ENCODE measurements at places on chromosomes 6 and 20.

DNA sequence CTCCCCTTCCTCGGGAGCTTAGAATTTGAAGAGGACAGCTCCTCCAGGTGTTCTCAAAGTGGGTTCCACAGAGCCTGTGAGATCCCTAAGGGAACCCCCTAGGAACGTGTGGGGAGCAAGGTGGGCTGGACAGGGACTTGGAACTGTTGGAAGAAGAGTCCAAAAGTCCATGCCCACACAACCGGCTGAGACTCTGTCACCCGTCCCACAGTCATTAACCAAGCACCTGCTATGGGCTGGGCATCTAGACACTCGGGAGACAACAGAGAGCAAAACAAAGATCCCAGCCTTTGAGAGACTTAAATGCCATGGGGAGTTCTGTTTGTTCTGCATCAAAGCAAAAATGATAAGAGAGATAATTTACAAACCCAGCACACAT lies 51.9 kb upstream of the SAYSD1 start:
- no peak for DNase-seq

- DNase-seq = no peak
Observed at GRCh38 chr20:63534831-63535651, 2.1 kb downstream of the PTK6 start.

DNA sequence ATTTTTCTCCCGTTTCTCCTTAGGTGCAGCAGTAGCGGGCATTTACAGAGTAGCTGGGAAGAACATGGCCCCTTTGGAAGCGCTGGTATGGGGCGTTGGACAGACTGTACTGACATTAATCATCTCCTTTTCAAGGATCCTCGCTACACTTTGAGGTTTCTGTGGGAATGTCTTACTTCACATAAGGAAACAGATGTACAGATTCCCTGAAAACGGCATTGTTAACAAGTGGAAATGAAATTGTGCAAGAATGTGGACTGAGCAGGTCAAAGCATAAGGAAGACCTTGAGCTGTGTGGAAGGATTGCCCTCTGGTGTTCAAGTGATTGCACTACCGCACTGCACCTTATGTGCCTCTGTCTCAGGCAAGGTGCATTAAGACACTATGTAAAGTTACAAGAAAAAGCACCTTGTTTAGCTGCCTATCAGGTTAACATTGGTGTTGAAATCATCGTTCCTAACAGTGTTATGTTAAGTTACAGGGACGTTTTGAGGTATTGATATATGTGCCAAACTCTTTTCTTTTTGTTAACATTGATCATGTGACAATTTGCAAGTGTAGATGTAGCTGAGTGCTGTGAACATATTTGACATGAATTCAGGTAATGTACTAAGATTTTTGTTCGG lies 38.0 kb downstream of the TMEM170B start:
- DNase-seq = peak; percentile 40

DNA sequence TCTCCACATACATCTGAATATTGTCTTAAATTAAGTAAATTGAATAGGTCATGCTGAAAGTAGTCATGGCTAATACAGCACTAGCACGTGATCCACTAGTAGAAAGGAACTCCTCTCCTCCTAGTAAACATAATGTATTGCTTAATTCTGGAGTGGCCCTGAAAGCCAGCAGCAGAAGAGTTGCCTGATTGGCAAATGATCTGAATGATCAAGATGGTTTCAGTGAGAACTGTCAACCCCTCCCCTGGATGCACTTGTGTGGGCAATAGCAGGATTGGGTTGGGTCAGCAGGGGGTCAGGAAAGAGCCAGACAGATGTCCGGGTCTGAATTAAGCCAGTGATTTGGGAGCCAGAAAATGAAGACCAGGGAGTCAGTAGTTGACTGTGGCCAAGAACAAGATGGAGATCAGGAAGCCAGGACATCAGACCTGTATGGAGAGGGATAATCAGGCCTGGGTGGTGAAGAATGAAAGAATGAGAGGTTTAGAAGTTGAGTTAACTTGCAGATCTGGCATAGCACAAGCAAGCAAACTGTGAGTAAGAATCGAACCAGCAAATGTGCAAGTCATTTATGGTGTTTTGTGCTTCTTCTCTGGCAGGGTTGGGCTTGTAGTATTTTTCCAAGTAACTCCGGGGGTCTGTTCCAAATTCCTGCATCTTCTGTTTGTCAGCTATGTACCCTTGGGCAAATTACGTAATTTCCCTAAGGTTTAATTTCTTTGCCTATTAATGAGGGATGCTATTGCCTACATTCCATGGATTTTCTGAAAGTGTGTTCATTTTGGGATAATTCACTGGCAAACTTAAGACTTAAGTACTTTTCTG lies 304.9 kb downstream of the CD109 start:
- DNase-seq = no peak

DNA sequence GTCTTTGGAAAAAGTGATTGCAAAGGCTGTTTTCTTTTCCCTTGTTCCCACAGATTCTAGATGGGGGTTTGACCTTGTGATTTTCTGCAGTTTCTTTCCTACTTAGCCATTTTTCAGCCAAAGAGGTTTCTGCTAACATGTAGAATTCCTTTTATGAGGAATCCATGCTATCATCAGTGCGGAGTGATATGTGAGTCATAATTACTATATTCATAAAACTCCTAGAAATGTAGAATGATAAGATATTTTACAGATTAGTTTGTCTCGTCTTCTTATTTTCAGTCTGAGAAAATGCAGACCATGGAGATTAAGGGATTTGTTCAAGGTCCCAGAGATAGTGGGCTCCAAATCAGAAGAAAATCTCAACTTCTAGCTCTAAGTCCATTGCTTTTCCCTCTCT lies 98.6 kb downstream of the KCNQ5 start:
- no peak for DNase-seq

GRCh38 chr6:31689249-31690110 lies 8.6 kb upstream of the LY6G5C start:
- no peak for DNase-seq

DNA sequence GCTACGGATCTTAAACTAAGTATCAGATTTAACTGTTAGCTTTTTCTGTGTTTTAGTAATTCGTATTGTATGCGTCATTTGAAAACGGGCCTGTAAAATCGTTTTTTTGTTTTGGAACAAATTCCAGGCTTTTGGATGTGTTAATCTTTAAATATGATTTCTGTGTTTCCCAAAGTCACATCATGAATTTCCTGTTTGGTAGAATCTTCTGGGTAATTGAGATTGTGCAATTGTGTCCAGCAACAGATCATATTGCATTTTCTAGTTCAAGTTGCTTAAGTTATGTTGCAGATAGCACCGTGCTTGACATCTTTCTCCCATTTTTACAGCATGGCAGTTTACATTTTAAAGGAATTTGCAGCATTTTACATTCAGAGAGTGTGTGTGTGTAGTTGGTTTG lies 1.9 kb downstream of the MAPK14 start:
- DNase-seq = no peak

- DNase-seq = no peak
Observed at GRCh38 chr6:1617466-1618310, 8.0 kb downstream of the FOXC1 start.

DNA sequence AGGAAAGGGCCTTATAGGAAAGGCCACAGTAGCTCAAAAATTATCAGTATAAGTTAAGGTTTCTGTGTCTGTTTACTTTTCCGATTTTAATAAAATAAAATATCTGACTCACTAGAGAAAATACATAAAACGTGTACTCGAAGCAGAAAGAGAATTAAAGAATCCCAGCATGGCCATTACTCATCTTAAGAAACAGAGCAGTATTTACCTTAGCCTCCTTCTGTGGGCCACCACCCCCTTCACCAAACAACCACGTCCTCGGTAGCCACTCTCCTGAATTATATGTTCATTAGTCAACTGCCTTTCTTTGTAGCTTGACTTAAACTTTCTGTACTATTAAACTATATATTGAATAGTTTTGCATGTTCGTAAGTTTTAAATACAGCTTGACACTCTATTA lies 72.2 kb upstream of the SPTLC3 start:
- DNase-seq = no peak

DNA sequence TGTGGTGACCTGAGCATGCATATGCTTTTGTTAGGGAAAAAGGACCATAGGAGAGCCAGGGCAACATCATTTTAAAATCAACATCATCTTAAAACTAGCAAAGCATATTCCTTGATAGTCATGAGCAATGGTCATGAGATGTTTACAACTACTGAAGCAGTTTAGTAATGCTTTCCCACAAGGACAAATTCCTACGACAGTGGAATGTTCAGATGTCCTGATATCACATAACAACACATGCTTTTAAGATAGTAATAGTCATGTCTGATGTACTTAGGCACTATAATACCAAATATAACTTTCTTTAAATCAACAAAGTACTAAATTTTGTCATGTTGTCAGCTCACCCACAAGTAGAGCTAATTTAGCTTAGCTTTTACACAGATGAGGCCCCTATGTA lies 370.3 kb downstream of the HTR1B start:
- no peak for DNase-seq

- no peak for DNase-seq
Observed at GRCh38 chr20:57322476-57322875, 7.1 kb upstream of the SPO11 start.

DNA sequence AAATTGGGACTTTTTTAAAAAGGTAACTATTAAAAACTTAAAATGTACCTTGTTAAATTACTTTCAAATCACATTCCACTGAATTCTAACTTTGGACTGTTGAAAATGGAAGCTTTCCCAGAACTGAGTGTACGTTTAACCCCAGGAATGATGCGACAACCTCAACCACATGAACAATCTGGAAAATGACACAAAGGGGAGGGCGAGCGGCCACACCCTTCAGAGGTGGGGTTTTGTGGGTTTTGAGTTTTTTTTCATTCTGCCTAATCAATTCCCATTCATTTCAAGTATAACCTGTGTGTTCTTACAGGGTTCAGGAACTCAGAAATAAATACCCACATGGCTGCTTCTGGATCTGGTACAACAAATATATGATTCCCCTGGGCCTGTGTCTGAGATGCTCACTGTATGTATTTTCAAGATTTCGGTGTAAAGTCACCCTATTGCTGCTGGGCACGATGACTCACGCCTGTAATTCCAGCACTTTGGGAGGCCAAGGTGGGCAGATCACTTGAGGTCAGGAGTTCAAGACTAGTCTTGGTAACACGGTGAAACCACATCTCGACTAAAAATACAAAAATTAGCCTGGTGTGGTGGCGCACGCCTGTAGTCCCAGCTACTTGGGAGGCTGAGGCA lies 21.6 kb downstream of the CNKSR3 start:
- no peak for DNase-seq
